ENCODE measurements at places on chromosomes 1 and 21.

GRCh38 chr1:109821221-109821669 is 57.5 kb upstream of the EPS8L3 start:
- peak; percentile 63 for DNase-seq

DNA sequence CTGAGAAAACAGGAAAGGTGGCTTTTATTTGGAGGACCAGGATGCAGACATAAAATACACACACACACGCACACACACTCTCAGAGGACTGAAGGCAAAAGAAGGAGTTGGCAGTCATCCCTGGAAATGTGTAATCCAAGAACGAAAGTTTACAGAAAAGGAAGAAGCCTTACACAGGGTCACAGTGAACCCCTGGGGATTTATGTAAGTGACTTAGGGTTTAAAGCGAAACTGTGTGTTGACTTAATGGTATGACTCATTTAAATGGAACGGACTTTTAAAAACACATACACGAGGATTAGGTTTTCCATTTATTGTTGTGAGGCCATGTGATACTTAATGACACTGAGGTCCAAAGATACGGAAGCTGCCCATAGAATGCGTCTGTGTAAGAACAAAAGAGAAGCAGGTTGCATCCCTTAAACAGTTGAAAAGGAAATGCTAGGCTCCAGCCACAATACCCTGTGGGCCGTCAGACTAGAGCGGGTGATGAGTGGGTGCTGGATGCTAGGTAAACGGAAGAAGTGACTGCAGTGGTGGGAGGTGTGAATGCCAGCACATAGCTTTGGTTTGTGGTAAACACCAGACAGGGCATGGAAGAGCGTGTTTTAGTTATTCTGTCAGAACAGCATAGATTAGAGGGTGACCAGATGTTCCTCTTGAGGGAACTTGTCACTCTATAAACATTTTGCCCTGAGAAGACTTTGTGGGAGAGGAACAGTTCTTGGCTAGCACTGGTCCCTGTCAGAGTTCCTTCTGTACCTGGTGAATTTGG is 21.6 kb upstream of the BCL10 start:
- peak; percentile 67 for DNase-seq

DNA sequence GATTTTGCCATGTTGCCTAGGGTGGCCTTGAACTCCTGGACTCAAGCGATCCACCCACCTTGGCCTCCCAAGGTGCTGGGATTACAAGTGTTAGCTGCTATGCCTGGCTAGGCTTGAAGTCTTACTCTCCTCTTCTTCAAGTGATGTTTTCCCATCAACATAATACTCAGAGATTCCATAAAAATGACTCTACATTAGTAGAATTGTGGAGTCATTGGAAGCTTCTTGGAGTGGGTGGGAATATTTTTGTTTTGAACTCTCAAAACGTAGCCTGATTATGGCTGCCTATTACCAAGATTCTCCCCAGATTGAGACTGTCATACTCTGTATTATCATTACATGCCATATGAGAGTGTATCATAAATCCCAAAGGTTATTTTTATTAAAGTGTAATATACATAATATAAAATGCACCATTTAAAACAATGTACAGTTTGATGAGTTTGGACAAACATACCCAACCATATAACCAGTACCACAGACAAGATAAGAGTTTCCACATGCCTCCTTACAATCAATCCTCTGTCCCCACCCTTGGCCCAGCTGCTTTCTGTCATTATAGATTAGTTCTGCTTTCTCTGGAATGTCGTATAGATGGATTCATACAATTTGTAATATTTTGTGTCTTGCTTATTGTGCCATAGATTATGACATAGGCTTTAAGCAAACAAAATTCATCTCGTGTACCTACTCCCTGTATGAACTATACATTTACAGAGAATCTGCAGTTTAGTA is 8.0 kb upstream of the DNM3 start:
- DNase-seq = no peak

GRCh38 chr21:25507522-25507921 is 99.8 kb downstream of the MRPL39 start:
- no peak for DNase-seq

DNA sequence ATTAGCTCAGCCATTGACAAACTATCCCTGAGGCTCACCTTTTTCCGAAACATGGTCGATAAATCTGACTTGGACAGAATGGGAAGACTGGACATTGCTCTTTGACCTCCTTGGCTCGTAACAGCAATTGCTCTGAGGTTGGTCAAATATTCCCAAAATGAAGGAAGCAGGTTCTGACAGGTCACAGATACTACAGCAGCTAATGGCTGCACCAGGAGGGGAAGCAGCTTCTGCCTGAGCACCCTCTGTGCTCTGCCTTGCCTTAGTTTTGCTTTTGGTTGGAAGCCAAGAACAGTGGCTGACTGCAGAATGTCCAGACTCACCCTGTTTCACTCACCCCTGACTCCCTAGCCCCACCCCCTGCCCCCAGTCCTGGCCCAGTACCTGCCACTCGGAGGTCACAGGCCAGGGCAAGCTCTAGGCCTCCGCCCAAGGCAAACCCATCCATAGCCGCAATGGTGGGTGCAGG is 15.4 kb downstream of the ECHDC2 start:
- no peak for DNase-seq

GRCh38 chr1:209911746-209912145 is 26.3 kb upstream of the SYT14 start:
- no peak for DNase-seq

DNA sequence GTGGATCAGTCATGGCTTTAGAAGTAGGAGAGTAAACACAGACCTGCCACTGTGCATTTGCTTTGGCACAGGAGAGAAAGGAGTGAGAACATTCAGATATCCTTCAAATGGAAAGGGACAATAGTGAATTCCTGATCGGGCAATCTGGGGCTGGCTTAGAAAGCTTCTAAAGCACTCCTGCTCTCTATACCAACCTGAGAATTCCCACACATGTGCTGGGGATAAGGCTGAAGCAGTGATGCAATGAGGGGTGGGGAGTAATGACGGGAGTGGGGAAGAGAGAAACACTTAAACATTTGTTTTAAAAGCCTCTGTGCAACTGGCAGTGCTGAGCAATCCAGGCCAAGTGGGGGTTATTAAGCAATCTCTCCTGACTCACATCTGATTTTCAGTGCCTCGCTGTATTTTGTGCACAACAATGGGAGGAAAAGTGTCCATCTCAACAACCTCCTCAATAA is 108.8 kb downstream of the KIAA0319L start:
- DNase-seq = no peak

GRCh38 chr1:248696261-248696660 is 6.3 kb downstream of the OR14I1 start:
- DNase-seq = no peak

GRCh38 chr1:230698130-230698529 is 15.8 kb downstream of the AGT start:
- no peak for DNase-seq

DNA sequence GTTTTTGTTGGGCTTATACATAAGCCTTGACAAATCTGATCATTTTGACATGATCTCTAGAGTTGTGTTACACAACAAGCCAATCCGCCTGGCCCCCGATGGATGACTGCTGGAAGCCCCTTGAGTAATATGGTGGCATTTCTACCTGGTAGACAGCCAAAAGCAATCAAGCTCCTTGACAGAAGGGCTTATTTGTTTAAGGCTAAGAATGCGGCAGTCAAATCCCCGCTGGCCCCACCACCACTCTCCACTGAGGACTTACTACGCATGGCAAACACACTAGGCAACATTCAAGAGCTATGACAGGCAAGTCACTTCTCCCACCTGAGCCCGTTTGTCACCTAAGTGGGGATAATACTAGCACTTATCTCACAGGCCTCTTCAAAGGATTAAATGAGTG is 33.4 kb upstream of the C1orf198 start:
- no peak for DNase-seq

DNA sequence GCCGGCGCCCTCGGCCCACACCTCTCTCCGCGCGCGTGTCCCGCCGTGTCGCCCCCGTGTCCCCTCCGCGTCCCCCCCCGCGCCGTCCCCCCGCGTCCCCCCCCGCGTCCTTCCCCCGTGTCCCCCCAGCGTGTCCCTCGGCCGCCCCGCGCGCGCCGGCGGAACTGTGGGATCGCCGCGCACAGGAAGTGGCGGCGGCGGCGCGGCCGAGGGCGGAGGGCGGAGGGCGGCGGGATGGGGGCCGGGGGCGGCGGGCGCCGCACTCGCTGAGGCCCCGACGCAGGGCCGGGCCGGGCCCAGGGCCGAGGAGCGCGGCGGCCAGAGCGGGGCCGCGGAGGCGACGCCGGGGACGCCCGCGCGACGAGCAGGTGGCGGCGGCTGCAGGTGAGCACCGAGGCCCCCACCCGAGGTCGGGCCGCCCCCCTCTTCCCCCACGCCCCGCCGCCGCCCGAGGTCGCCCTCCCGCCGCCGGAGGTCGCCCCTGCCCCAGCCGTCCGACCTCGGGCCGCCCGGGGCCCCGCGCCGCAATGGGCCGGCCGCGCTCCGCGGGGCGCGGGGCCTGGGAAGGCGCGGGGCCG is at the start of gene AGPAT3:
TSS of gene AGPAT3 (plus strand) at position 262 of the 578 bp plus-strand sequence. CDS start 94,459 bp downstream, outside the sequence.
- DNase-seq = peak; percentile 48

DNA sequence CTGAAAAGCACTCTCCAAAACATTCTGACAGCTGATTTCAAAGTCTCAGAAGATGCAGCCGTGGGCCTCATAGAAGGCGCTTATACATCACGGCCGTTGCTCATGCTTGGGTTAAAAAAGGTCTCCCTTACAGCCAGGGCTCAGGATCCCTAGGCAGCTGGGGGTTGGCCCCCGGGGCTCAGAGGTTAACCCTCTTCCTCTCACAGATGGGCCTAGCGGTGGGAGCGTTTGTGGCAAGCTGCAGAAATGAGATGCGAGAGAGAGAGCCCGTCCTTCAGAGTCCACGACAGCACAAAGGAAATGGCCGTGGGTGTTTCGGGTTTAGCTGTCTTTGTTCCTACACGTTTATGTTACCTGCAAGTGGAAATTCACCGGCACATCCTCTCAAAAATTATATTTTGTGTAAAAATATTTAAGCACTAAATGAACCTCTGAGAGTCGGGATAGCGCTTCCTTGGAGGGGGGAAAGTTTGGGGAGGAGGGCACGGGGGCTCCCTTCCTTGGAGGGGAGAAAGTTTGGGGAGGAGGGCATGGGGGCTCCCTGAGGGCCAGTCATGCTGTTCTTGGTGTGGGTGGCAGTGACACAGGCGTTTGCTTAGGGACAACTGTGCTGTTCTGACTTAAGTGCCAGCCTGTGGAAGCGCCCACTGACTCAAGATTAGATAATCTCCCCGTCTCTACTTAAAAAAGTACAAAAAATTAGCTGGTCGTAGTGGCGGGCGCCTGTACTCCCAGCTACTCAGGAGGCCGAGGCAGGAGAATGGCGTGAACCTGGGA is 20.5 kb upstream of the PRDM15 start:
- DNase-seq = peak; percentile 89

GRCh38 chr1:209598227-209598626 is 14.7 kb downstream of the CAMK1G start:
- no peak for DNase-seq

DNA sequence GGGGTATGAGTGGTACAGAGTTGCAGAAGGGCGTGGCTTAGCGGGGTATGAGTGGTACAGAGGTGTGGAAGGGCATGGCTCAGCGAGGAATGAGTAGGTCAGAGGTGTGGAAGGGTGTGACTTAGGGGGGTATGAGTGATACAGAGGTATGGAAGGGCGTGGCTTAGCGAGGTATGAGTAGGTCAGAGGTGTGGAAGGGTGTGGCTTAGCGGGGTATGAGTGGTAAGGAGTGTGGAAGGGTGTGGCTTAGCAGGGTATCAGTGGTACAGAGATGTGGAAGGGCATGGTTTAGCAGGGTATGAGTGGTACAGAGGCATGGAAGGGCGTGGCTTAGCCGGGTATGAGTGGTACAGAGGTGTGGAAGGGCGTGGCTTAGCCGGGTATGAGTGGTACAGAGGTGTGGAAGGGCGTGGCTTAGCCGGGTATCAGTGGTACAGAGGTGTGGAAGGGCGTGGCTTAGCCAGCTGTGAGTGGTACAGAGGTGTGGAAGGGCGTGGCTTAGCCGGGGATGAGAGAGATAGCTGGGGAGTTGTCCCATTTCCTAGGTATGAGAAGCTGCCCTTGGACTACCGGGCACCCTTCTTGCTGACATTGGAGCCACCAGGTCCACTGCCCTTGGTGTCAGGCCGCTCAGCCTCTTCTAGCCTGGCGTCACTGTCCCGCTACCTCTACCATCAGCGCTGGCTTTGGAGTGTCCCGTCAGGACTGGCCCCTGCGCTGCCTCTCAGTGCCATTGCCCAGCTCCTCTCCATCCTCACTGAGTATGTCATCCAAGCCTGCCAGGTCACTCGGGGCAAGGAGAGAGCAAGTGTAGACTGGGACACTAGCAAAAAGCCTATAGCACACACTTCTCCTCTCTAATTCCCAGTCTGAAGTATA is 29.8 kb downstream of the HYI start:
- no peak for DNase-seq

DNA sequence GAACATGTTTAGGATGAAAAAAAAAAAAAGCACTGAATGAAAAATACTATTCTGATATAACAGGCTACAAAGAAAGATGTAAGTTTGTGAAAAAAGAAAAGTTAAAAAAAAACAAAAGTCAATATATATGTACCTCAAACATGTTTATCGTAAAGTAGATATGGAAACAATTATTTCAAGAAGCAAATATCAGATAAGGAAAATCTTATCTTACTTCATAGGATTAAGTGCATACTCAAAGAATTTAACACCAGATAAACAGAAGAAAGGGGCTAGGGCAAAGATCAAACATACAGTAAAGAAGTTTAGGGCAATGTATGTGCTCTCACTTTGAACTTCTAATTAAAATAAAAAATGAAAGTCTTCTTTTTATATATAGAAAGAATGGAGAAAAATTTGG is 75.3 kb downstream of the NEGR1 start:
- no peak for DNase-seq

- DNase-seq = no peak
These were observed 96.2 kb downstream of the DPYD start for GRCh38 chr1:97824624-97825023.

DNA sequence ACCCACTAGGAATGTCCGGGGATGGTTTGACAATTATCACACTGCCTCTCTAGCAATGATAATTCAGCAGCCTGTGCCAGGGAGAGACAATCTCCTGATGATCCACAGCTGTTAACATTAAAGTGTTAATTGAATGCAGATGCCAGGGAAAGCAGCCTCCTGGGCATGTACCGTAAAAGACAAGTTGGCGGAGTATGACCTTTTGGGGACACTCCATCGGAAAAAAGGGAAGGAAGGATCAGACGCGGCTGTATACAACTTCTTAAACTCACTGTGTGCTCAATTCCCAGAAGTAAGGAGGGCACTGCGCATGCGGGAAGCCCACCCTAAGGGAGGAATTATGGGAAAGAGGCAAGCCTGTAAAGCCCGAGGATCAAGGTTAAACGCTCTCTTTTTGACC is 62.6 kb downstream of the MAP3K7CL start:
- no peak for DNase-seq

Data from DND-41 (cell line).